ENCODE measurements at places on chromosomes 5 and 9.

DNA sequence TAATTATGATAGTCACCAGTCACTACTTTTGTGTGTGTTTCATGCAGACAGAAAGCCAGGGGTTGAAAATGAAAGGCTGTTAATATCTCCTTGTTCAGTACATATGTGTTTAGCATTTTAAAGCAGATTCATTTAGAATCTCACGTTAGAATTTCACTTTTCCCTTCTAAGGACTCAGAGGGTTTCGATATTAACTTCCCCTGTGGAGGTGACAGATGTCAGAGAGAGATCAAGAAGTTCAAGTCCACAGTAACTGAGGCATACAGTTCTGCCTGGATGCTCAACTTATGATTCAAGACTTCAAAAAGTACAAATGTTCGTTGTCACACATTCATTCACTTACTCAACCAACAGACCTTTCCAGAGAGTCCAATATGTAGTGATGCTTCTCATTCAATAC lies 251.1 kb downstream of the EBF1 start:
- no peak for DNase-seq

GRCh38 chr5:141753971-141754713 lies 72.1 kb upstream of the ARAP3 start:
- DNase-seq = no peak

DNA sequence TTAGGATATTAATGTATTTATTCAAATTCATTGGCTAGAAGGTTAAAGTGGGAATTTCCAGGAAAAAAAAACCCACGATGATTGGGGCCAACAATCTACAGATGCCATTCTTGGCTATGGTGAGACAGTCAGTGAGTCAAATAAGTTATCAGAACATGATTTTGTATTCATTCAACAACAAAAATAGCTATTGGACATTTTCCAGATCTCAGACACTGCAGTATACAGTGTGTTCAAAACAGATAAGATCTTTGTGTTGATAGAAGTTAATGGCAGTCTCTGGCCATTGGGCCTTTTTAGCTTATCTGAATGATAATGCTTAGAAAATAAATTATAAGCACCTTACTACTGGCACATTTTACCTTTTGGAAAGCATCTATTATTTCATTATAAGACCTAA lies 547.7 kb downstream of the MAT2B start:
- no peak for DNase-seq

- no peak for DNase-seq
These were observed 185.7 kb upstream of the CCNH start for GRCh38 chr5:87598460-87598859.

- DNase-seq = no peak
These were observed 24.7 kb upstream of the MTAP start for GRCh38 chr9:21777701-21778100.

- no peak for DNase-seq
These were observed 52.4 kb downstream of the PTTG1 start for GRCh38 chr5:160474084-160474483.

DNA sequence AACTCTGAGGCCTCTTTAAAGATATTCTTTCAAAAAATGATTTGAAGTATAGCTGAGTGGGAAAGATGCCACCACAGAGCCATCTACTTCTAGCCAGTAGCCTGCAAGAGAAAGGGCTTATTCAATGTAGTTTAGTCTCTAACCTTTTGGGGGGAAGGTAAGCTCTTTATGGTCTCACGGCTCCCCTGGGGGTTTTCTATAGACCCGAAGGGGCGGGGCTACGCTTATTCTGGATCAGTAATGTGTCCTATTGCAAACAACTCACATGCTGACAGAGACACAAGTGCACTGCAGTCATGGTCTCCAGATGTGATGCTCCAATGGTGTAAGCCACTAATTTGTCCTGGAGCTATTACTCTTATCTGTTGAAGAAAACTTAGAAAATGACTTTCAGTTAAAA lies 53.4 kb upstream of the RPS23 start:
- DNase-seq = no peak

Data from D341Med (cell line).